ENCODE measurements at places on chromosomes 12 and 14. TPM values are rescaled to one million over a fixed set of nuclear protein-coding genes. Genes with fewer than 3 reads are reported as not detected.

DNA sequence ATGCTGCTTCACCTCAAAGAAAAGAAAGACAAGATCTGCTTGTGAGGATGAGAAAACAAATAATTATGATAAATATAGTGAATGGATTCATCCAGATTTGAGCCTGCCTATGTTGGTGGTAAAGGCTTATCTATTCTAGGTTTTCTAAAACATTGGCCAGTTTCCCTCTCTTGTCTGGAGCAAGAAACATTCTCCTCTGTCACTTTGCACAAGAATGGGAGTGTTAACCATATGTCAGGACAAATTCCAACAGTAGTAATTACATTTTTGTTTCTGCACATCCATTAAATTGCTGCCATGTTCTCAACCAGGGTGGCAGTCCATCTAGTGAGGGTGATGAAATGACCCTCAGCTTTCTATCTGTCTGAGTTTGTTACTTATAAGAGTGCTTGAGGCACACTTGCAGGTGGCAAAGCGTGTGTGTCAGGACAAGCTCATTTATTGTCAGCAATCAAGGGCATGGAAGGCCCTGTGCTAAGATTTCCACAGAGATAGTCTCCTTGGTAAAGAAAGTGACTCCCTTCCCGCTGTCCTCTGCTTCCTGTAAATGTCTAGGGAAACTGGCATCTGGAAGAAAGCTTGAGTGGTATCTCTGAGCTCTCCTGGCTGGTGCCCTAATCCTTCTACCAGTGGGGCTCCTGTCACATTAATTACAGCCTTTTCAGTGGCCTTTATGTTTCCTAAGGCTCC is 502.1 kb upstream of the FLRT2 start:
- H3K4me1 ChIP-seq, result peaks cover 15% of the 10 kb centered on the region
- no peak overlapping the region for H3K4me3 ChIP-seq
- no peak overlapping the region for H3K27ac ChIP-seq
- H3K27me3 ChIP-seq, result no peaks in the 10 kb centered on the region
- peak; percentile 77 for DNase-seq

DNA sequence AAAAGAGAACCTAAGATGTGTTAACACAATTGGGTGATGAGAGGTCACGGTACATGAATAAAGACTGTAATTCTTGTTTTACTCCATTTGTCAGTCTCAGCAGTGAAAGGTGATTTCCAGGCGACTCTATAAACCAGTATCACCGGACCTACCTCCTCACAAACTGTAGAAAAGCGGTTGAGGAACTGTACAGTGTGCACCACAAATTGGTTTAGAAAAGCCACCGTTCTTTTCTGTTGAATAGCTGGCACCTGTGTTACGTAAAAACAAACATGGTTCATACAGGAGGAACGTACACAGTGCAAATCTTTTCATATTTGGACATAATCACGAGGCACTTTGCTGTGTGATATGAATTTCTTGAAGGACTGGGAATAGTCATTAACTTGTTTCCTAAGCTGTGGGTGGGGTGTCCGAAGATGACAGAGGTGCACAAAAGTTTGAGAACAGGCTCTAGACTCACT is 663 bp downstream of the WASHC3 start:
- DNase-seq, result no peak
- H3K4me1 ChIP-seq, result no peaks in the 10 kb centered on the region
- no peaks in the 10 kb centered on the region for H3K36me3 ChIP-seq
- no peak overlapping the region for H3K27ac ChIP-seq
- no peaks in the 10 kb centered on the region for H3K27me3 ChIP-seq
- H3K4me3 ChIP-seq, result peak overlapping the region; percentile 78

DNA sequence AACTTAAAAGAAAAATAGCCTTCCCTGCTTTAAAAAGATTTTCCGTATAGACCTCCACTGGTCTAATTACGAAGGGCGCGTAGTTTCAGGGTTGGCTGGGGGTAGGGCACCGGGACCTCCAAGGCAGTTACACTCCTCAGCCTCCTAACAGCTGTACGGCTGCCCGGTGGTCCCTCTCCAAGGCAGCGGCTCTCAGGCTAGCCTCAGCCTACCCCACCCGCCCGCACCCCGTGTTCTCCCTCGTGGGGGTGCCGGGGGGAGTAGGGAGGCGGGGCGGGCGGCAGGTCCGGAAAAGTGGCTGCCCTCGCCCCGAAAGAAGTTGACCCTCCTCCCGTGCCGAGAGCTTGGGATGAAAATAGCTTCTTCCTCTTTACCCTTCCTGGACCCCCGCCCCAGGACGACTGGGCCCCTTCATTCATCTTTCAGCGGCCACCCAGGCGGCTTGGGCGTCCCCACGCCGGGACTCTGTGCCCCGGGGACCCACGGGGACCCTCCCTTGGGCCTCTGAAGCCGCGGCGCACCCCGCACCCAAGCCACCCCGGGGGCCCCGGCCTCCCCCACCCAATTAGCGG is 991 bp upstream of the RCOR1 start:
- DNase-seq, result peak; percentile 70
- peak overlapping the region; percentile 94 for H3K4me3 ChIP-seq
- peak overlapping the region; percentile 100 for H3K27ac ChIP-seq
- no peaks in the 10 kb centered on the region for H3K36me3 ChIP-seq

The KLRC3 gene
- not detected for total RNA-seq

The KLC1 gene
- total RNA-seq, result 232 TPM

The BATF gene
- total RNA-seq, result not detected

The EPYC gene
- total RNA-seq, result not detected

The PRR13 gene
- 52.2 TPM for total RNA-seq

DNA sequence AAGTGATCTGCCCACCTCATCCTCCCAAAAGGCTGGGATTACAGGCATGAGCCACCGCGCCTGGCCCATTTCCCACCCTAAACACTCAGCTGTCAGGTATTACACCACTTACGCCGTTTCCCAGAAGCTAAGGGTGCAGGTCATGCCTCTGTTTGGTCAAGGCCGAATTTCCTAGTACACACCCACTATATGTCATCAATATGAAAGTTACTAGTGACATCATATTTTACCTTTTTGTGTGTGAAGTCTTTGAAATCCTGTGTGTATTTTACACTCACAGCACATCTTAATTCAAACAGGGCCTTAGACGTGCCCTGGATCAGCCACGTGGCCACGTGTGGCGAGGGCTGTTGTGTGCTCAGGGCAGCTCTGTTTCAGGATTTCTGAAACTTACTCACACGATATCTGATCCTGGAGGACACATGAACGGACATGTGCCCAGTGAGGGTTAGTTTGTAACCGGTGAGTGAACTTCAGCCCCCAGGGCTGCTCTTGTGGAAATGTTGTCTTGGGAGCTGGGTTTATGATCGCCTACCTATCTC is 51.8 kb downstream of the GLT1D1 start:
- H3K4me1 ChIP-seq, result peaks cover 6% of the 10 kb centered on the region
- H3K27ac ChIP-seq, result no peak overlapping the region
- DNase-seq, result no peak
- no peaks in the 10 kb centered on the region for H3K36me3 ChIP-seq
- H3K27me3 ChIP-seq, result no peaks in the 10 kb centered on the region

The CD163L1 gene
- 0.22 TPM for total RNA-seq

The INHBC gene
- total RNA-seq, result 0.06 TPM

DNA sequence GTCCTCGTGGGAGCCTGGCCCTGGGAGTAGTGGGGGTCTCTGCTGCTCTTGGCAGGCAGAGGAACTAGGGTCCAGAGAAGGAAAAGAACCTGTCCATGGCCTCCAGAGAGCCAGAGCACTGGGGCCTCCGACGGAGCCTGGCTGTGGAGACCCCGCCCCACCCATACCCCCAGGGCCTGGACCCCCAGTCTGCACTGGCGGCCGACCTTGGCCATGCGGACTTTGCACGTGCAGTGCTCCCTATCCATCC is 1.1 kb downstream of the BEGAIN start:
- peak overlapping the region; percentile 57 for H3K4me3 ChIP-seq
- H3K36me3 ChIP-seq, result no peaks in the 10 kb centered on the region
- H3K4me1 ChIP-seq, result peaks cover 11% of the 10 kb centered on the region
- peaks cover 36% of the 10 kb centered on the region for H3K27me3 ChIP-seq

The KRT1 gene
- not detected for total RNA-seq

The KIF26A gene
- 40.2 TPM for total RNA-seq

GRCh38 chr14:23047751-23048693 is 6.0 kb downstream of the PSMB11 start:
- no peaks in the 10 kb centered on the region for H3K27me3 ChIP-seq
- H3K4me3 ChIP-seq, result no peak overlapping the region
- DNase-seq, result no peak
- H3K27ac ChIP-seq, result no peak overlapping the region
- H3K36me3 ChIP-seq, result no peaks in the 10 kb centered on the region

The PDE3A gene
- 0.47 TPM for total RNA-seq

The TPPP2 gene
- not detected for total RNA-seq

DNA sequence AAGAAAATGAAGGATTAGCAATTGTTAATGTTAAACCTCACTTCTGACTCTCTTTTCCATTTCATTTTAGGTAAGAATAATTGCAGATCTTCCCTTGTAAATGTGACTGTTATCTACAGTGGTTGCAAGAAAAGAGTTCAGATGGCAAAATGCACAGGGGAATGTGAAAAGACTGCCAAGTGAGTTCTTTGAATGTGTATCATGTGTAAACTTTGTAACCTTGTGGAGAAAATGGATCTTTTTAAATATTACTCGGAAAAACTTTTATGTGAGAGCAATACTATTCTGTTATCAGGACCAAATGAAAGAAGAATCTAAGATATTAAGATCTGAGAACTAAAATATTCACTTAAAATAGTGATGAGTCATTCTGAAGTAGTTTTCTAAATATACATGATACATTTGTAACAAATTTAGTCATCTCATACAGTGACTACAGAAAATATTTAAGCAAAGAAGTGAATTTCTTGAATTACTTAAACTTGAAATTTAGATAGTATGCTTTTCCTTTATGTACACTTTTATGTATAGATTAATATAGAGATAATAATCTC is 122.5 kb upstream of the CNTN1 start:
- no peaks in the 10 kb centered on the region for H3K27me3 ChIP-seq
- H3K27ac ChIP-seq, result no peak overlapping the region
- no peaks in the 10 kb centered on the region for H3K36me3 ChIP-seq
- no peak for DNase-seq
- H3K4me1 ChIP-seq, result no peaks in the 10 kb centered on the region

The KRT5 gene
- total RNA-seq, result not detected

The OASL gene
- not detected for total RNA-seq

- no peak overlapping the region for H3K4me3 ChIP-seq
- peaks cover 5% of the 10 kb centered on the region for H3K4me1 ChIP-seq
- no peaks in the 10 kb centered on the region for H3K27me3 ChIP-seq
Measured at GRCh38 chr14:102798926-102799325, 21.7 kb downstream of the TRAF3 start.

DNA sequence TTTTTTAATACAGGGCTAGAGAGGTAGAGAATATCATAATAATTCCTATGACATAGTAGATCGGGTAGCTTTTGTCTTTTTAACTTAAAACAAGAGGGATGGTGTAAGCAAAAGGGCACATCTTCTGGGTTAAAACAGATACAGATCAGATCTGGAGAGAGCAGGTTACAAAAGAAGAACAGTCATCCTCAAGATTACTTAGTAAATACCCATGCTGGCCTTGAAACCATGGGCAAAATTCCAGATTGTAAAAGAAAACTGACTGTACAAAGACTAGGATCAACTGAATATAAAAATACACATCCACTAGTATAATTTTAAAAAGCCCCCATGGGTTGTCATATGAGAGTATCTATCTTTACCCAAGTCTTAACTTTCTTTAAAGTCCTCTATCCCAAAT is 76.7 kb downstream of the MED13L start:
- no peaks in the 10 kb centered on the region for H3K36me3 ChIP-seq
- no peaks in the 10 kb centered on the region for H3K27me3 ChIP-seq
- no peak overlapping the region for H3K4me3 ChIP-seq
- no peak for DNase-seq

The SMIM10L1 gene
- total RNA-seq, result 16.3 TPM

GRCh38 chr12:12716151-12716792 is 896 bp upstream of the CDKN1B start:
- peaks cover 55% of the 10 kb centered on the region for H3K4me1 ChIP-seq
- no peak for DNase-seq
- H3K4me3 ChIP-seq, result peak overlapping the region; percentile 98
- peak overlapping the region; percentile 92 for H3K27ac ChIP-seq
- peaks cover 19% of the 10 kb centered on the region for H3K36me3 ChIP-seq

DNA sequence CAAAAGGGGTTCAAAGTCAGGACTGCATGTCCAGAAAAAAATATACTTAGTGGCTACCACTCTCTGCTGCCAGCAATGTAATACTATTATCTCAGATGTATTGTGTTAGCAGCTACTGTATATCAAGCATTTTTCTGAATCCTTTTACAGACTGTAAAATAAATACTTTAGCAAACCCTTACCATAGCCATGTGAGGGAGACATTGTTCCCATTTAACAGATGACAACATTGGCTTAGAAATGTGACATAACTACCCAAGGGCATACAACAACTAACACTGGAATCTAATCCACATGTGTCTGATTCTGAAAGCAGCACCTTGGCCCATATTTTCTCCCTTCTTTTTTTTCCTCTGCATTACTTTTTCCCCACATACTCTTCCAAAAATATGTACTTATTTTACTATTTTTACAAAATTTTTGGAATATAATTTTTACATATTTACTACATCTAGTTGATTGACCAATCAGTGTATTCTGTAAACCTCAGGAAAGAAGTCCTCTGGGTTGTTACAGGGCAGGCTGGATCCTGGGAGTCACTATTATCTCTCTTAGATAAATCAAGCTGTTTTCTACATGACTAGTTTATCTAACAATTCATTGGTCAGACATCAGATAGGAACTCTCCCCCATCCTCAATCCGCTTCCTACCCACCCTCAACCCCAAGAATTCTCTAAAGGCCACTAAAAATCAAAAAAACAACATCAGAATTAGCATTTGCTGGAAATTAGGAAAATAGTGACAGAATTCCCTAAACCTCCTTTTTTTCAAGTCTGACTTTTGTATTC is 154.1 kb downstream of the BTG1 start:
- H3K4me1 ChIP-seq, result peaks cover 3% of the 10 kb centered on the region
- no peak overlapping the region for H3K27ac ChIP-seq
- H3K4me3 ChIP-seq, result no peak overlapping the region
- DNase-seq, result no peak
- H3K36me3 ChIP-seq, result no peaks in the 10 kb centered on the region

GRCh38 chr14:102046337-102047278 is 40.2 kb downstream of the HSP90AA1 start:
- no peak overlapping the region for H3K4me3 ChIP-seq
- peak; percentile 96 for DNase-seq
- H3K27me3 ChIP-seq, result no peaks in the 10 kb centered on the region
- H3K27ac ChIP-seq, result no peak overlapping the region
- no peaks in the 10 kb centered on the region for H3K4me1 ChIP-seq

The DPY19L2 gene
- 14.7 TPM for total RNA-seq

The SDR9C7 gene
- 0.28 TPM for total RNA-seq

- no peaks in the 10 kb centered on the region for H3K27me3 ChIP-seq
- no peaks in the 10 kb centered on the region for H3K4me1 ChIP-seq
- no peak overlapping the region for H3K4me3 ChIP-seq
- DNase-seq, result no peak
- H3K36me3 ChIP-seq, result no peaks in the 10 kb centered on the region
Measured at GRCh38 chr12:19886639-19887064, 447.4 kb downstream of the AEBP2 start.

The RNFT2 gene
- 26.9 TPM for total RNA-seq

The MYF5 gene
- not detected for total RNA-seq

- H3K36me3 ChIP-seq, result peaks cover 7% of the 10 kb centered on the region
- H3K4me3 ChIP-seq, result no peak overlapping the region
- DNase-seq, result peak; percentile 81
- H3K4me1 ChIP-seq, result peaks cover 10% of the 10 kb centered on the region
- H3K27ac ChIP-seq, result no peak overlapping the region
- H3K27me3 ChIP-seq, result no peaks in the 10 kb centered on the region
Measured at GRCh38 chr12:123983822-123984485, 10.9 kb downstream of the ZNF664 start.

GRCh38 chr12:56258068-56258819 is at the start of gene ANKRD52:
TSS of gene ANKRD52 (minus strand) at chr12:56258384. CDS start at chr12:56258269, 115 bp downstream.
- peaks cover 17% of the 10 kb centered on the region for H3K4me1 ChIP-seq
- H3K27ac ChIP-seq, result peak within 1 kb of the TSS; percentile 46
- peak; percentile 94 for DNase-seq
- H3K4me3 ChIP-seq, result peak within 1 kb of the TSS; percentile 100

Data from neural progenitor cell (in vitro differentiated cells).